ENCODE measurements at places on chromosomes 7 and 10.

- DNase-seq, result no peak
Measured at GRCh38 chr10:128386231-128386630, 260.0 kb upstream of the MKI67 start.

GRCh38 chr7:107999779-108000560 lies 3.0 kb downstream of the LAMB1 start:
- DNase-seq, result no peak

DNA sequence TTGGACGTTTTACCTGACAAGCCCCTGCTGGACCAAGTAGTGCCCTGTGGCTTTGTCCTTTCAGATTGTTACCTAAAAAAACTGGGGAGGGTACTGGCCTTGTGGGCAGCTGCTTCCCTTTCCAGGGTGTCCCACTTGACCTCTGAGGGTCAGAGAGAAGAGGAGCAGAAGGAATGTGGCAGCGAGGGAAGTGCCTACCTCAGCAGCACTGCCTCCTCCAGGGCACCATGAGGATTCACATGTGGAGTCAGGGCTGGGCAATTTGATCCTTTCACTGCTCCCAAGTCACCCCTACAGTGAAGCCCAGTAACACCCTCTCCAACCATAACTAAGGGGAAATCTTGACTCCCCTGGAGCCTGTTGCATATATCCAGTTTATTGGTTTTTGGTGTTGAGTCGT lies 64.6 kb downstream of the ITGB1 start:
- DNase-seq, result peak; percentile 30

- DNase-seq, result no peak
Measured at GRCh38 chr10:133004478-133004877, 62.1 kb upstream of the CFAP46 start.

DNA sequence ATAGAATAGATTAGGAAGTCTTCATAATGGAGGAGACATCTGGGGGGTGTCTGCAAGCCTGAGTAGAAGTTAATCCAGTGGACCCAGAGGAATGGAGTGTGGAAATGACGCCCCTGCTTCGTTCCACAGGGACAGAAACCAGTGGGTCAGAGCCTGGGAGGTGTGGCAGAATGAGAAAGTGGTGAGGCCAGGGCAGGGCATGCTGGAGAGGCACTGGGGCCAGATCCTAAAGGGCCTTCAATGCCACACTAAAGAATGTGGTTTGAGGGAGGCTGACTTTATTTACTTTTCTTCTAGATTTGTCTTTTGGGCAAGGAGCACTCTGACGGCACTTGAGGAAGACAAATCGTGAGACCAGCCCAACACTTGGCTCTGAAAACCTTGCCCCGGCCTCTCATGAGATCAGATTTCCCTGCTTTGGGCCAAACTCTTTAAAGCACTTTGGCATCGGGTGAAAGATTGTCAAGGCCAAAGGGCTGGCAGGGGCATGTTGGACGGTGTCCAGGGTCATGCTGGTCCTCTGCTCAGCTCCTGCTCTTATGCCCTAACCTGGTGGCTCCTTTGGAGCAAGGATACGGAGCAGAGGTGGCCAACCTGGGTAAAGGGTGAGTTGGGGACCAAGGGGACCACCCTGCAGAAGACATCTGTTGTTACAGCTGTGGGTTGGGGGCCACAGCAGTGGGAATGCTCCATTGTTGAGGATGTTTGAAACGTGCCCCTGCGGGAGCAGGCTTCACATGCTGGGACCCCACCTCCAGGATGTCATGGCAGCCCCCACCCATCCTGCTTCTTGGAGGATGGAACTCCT lies 157.0 kb upstream of the ZMIZ1 start:
- no peak for DNase-seq

GRCh38 chr10:110898391-110898790 lies 20.6 kb downstream of the BBIP1 start:
- no peak for DNase-seq

- no peak for DNase-seq
Measured at GRCh38 chr7:155844019-155844453, 31.8 kb upstream of the SHH start.

- no peak for DNase-seq
Measured at GRCh38 chr10:6269953-6270867, 67.5 kb downstream of the PFKFB3 start.

- no peak for DNase-seq
Measured at GRCh38 chr7:43276547-43276946, 164.1 kb downstream of the HECW1 start.

- DNase-seq, result no peak
Measured at GRCh38 chr10:67934336-67934735, 49.9 kb downstream of the SIRT1 start.

DNA sequence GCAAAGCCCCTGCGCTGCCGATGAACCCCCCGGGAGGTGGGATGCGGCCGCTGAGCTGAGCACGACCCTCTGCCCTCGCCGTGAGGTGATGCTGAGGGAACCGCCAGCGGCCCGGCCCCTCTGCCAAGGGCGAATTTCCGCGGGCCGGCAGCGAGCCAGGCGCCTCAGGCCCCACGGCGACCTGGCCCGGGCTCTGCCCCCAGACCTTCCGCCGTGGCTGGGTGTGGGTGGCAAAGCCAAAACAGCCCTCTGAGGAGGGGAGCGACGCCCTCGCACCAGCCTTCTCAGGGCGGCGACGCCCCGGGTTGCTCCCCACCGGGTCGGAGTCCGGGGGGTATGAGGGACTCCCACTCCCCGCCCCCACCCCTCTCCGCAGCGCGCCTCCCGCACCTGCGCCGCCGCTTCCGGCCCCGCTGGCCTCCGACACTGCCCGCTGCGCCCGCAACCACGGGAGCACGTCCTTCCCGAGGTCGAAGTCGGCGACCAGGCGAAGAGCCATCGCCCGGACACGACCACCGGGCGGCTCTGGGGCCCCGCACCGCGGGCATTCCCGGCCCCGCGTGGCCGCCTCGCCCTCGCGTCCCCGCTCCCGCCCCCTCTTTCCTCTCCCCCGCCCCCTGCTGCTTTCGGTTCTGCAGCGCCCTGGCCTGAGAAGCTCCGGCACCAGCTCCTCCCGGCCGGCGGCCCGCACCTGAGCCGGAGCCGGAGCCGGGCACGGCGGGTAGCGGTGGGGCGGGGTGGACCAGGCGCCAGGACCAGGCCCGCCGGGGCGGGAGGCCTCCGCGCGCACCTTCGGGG lies at the start of gene GSAP:
GSAP (minus strand) TSS at position 527 of the 798 bp plus-strand sequence; CDS start at position 499, 28 bp downstream.
- no peak for DNase-seq

GRCh38 chr7:137801003-137801402 lies 45.8 kb downstream of the DGKI start:
- no peak for DNase-seq

GRCh38 chr10:102085336-102085735 lies 20.2 kb downstream of the HPS6 start:
- no peak for DNase-seq

DNA sequence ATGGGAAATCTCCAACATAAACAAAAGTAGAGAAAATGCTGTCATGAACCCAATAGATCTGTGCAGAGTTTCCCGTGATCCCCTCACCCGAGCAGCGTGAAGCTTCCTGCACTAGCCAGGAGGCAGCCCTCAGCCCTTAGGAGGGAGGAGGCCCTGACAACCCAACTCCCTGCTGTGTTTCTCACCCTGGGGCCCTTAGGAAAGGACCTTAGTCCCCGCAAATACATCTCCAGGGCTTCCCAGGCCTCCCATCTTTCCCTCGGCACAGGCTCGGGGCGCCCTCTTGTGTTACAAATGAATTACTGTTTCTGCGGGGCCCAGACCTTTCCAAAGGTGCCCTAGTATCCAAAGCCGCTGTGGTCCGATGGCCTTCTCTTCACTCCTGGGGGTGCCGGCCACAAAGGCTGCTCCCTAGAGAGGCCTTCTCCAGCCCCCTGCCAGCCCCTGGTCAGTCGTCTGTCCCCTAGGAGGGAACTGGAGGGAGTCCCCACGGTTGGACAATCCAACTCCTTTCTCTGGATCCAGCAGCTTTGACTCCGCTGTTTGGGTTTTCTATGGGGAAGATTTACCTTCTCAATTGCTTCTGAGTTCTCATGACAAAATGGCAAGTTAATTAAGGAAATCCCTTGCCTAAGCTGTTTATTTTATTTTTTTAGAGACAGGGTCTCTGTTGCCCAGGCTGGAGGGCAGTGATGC lies 49.9 kb upstream of the SH2B2 start:
- DNase-seq, result peak; percentile 68

DNA sequence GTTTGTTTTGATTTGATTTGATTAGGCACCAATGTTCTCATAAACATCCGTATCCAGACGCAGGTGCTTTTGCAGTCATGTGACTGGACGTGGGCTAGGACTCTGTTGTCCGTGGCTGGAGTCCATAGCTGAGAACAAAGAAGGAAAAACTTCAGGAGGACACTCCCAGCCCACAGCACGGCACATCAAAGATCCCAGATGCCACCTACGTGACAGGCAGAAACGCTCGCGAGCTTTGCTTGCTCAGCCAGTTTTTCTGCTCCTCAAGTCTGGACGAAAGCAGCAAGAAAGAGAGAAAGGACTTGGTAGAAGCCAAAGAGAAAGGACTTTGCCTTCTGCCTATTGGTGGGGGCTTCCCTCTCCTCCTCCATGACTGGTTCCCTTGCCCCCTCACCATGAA lies 6.9 kb upstream of the ZKSCAN1 start:
- no peak for DNase-seq

- no peak for DNase-seq
Measured at GRCh38 chr7:33893377-33893776, 12.0 kb upstream of the BMPER start.

DNA sequence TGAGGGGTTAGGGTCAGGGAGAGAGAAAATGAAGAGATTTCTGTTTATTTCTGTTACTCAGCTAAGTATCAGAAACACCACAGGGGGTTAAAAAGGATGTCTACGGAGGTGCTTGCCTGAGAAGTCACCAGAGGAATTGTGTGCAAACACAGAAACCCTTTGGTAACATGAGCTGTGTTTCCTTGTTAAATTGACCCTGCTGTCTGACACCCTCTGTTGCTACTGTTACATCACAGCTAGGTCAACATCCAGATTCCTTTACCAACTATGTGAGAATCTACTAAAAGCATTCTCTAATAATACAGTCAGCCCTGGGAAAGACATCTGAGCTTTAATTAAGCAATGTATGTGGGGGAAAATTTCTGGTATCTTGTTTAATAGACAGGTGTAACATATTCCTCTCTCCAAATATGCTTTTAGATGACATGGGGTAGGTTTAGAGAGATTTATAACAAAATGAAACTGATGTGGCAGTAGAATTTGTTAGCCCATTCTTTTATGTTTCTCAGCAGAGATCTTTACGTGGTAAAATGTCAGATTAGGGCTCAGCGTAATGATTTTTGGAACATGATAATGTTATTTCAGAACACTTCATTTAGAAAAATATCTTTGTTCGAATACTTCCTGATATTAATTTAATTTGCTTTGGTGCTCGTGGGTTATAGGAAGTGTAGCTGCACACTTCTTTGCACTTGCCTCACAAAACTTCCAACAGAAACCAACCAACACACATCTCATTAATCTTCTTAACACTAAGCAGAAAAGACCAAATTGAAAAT lies 168.0 kb upstream of the AHR start:
- DNase-seq, result peak; percentile 3

DNA sequence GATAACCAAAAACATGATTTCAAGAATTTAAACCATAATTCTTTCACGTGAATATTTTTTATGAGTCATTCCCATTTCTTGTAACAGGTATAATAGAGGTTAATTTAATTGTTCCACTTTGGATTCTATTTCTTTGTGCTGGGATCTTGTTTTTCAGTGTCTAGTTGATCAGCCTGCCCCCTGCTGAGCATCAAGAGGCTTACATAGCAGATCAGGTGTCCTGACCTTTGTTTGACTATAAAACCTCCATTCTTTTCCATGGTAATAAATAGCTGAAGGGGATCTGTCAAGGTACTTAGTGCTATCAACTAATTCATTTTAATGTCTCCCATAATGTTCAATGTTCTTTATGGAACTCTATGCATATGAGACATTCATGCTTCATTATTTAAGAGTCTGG lies 4.9 kb downstream of the COL17A1 start:
- no peak for DNase-seq

GRCh38 chr10:19775296-19775695 lies 40.9 kb upstream of the PLXDC2 start:
- no peak for DNase-seq

GRCh38 chr7:105245398-105246114 lies 143.2 kb downstream of the SRPK2 start:
- DNase-seq, result no peak

GRCh38 chr7:43760861-43761260 lies 2.4 kb downstream of the BLVRA start:
- DNase-seq, result no peak

- no peak for DNase-seq
Measured at GRCh38 chr10:102753718-102754117, 10.0 kb downstream of the WBP1L start.

GRCh38 chr7:1810961-1811849 lies 141.1 kb downstream of the ELFN1 start:
- DNase-seq, result no peak

DNA sequence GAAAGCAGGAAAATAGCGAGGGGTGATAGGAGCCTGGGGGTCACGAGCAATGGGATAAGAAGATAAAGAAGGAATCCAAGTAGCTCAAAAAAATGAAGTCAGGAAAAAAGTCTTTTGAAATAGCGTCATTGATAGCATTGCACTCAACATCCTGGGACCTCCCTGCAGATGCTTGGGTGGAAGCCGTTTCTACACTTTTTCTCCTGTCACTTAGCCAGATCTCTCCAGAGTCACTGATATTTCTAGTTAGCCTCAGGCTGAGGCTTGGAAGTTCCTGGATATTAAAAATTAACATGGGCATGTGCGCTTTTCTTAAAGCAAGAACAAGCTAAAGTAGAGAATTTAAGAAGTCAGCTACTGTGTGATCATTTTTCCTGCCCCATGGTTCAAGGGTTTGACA lies 39.5 kb upstream of the CHST15 start:
- DNase-seq, result no peak

DNA sequence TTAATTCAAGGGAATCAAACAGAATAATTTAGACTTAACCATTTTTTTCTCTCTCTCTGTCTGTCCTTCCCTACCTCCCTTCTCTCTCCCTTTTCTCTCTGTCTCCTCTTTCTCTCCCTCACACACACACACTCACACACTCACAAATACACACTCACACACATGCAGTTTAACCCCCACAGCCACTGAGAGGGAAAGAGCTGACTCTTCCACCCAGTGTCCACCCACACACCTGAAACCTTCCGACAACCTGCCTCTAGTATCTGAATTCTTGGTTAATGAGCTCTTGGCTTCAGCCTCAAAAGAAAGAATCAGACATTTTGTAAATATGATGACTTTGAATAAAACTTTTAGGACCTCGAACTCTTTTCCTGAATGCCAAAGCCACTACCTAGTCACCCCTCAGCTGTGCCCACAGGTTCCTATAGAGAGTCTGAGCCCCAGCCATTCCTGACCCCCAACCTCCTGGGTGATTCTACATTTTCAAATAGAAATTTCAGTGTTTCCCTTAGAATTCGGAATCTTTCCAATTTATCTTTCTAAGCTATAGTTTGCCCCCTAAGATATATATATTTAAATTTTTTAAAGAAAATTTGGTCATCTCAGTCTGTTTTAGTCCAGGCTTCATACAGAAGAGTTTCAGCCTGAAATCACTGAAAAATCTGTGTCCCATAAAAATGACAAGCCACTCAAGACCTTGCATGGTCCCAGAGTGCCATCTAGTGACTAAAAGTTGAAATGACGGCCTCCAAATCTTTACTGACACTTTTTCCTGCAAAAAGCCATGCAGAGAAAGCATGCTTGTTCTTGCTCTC lies 202.8 kb downstream of the IPMK start:
- peak; percentile 48 for DNase-seq
